NAMALWA (cell line): ENCODE measurements at places on chromosomes 4 and X.

DNA sequence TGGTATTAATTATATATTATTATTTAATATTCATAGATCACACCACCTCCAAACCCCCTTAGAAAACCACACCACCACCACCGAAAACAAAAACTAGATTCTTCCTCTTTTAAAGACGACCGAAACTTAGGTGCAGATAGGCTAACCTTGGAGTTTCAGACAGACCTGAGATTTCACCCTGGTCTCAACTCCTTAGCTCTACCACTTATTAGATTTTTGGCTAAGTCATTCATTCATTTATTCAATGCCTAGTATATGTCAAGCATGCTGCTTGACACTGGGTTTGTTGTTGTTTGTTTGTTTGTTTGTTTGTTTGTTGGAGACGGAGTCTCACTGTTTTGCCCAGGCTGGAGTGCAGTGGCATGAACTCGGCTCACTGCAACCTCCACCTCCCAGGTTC, 9.5 kb upstream of the BMP2K start:
- DNase-seq = no peak

GRCh38 chrX:100356351-100356896, 53.6 kb downstream of the PCDH19 start:
- no peak for DNase-seq

GRCh38 chr4:82284475-82284857, 89.3 kb downstream of the HNRNPD start:
- no peak for DNase-seq

DNA sequence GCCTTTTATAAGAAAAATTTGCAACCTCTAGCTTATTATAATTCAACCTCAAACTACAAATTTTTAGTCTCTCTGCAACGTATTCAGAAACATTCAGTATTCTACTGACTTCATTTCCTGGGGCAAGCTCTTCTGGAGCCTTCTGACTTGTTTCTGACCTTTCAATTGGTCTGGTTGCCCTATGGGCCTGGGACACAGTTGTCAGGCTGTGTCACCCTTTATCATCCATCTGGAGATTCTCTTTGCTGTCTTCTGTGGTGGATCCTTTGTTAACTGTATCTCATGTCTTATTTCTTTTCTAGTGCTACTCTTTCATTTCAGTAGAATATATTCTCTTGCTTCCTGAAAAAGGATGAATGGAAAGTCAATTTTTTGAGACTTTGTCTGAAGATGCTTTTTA, 55.1 kb upstream of the PGRMC2 start:
- no peak for DNase-seq

DNA sequence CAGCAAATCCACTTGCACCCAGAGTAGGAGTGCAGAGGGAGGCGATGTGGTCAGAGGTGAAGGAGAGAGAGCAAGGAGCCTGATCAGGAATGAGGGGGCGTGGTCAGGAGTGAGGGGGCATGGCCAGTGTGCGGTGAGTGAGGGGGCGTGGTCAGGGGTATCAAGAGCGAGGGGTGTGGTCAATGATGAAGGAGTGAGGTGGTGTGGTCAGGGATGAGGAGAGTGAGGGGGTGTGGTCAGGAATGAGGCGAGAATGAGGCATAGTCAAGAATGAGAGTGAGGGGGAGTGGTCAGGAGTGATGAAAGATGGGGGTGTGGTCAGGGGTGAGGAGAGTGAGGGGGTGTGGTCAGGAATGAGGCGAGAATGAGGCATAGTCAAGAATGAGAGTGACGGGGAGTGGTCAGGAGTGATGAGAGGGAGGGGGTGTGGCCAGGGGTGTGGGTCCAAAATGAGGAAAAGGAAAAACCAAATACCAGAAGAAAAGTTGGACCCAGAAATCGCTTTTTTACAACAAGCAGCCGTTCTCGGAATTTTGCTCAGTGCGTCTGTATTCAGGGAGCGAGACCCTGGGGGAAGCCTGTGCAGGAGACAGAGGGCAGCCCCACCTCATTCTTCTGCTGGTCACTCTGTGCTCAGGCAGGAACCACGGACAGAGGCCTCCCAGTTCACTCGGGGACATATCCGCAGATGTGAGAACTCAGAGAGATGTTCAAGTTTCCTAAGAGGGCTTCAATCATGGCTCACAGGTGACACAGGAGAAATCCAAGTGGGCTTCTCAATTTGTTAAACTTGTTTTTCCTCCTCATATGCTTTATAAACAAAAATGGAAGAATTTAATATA, 47.5 kb downstream of the MAGEA1 start:
- peak; percentile 74 for DNase-seq

GRCh38 chrX:81120936-81121371, 80.8 kb downstream of the HMGN5 start:
- peak; percentile 79 for DNase-seq

DNA sequence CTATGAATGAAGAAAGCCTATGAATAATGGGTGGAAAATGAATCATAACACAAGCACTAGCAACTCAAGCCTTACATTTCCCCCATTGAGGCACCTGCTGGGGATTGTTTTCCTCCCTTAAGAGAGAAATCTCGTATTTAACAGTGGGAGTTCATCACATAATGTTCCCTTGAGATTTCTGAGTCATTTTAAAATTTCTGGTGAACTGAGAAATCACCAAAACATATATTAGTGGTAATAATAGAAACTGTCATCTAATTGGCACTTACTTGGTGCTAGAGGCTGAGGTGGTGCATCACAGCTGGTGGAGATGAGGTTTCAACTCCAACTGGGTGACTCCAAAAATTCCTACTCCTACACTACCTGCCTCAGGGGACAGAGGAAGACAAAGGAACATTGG, 561.3 kb upstream of the LCORL start:
- DNase-seq = no peak

DNA sequence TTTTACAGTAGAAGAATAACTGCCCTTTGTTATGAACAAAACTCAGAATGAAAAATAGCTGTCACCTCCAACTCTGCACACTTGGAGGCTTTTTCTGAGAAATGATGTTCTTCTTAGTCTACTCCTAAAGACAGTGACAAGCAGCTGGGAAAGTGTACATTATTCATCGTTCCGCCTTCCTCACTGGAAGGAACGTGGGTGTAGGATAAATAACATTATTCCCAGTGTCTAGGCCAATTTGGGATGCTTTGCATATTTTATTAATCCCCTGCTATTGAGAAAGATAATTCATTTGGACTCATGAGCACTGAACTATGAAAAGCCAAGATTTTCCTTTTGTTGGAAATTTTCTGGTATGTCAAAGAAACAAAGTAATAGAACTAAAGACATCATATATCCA, 87.8 kb downstream of the VCX2 start:
- no peak for DNase-seq

- DNase-seq = no peak
These were observed 17.4 kb upstream of the AFAP1 start for GRCh38 chr4:7956934-7957656.

- DNase-seq = no peak
These were observed 79.9 kb downstream of the SLC9A6 start for GRCh38 chrX:136065044-136065671.

DNA sequence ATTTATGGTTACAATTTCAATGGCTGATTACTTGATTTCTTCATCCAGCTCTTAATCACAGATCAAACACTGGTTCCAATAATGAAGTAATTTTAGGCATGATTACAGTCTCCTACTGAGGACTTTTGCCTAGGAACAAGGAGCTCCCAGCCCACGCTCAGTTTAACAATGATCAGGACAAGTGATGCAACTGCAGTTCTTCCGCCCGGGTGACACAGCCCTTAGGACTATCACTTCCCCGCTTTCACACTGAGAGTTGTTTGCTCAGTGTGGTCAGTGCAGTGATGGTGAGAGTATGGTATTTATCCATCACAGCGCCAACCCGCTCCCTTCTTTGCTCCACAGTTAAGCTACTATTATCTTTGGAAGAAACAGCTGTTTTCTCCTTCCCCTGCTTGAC, 203.2 kb upstream of the MBNL3 start:
- no peak for DNase-seq

DNA sequence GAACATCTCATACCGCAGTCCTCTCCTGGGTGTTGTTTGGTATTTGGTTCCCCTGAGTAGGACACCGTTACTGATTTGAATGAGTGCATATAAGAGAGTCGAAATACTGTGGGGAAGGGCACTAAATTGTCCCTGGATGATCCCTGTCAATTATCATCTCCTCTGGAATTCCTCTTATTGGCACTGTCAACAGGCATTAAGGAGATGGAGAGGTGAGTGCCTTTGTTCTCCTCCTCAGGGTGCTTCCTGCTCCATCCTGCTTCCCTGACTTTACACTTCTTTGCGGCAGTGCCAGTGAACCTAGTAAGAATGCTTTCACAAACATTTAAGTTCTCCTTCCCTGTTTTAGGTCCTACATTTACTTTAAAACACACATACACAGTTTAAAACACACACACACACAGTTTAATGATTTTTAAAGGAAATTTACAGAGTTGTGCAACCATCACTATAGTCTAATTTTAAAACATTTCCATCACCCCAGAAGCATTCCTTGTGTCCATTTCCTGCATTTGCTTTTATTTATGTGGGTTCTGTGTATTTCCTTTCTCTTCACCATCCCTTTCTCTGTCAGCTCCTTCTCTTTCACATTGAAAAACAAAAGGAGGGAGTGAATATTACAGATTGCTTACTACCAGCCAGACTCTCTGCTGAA, 20.9 kb upstream of the ZRSR2 start:
- DNase-seq = no peak

DNA sequence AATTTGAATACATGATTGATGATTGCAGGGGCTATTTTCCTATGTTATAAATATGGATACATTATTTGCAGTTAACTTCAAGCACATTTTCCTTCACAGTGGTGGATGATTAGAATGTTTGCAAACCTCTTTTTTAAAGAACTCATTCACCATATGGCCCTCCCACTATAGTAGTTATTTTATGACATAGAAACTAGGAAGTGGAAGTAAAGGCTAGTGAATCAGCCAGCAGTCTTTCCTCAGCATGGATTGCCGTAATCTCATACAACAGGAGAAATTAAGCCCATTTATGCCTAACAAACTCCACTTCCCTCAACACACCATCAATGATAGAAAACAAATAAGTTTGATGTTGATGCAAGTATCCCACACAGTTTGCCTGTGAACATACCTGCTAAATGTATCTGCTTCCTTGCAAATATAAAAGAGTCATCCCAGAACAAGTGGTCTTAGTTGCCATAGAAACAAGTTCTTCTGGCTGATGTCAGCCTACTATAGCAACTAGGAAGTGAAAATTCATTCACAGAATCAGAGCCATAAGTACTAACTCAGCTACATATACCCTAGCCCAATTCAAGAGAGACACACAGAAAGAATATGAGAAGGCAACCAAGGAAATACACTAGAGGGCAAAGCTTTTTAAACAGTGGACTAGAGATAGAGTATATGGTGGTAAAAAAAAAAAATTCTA, 100.9 kb upstream of the RADX start:
- DNase-seq = no peak

GRCh38 chrX:22952010-22952409, 47.8 kb upstream of the DDX53 start:
- no peak for DNase-seq

GRCh38 chrX:30741545-30741944, 88.3 kb downstream of the GK start:
- DNase-seq = no peak

- no peak for DNase-seq
These were observed 256.4 kb upstream of the GRID2 start for GRCh38 chr4:92047209-92047875.

DNA sequence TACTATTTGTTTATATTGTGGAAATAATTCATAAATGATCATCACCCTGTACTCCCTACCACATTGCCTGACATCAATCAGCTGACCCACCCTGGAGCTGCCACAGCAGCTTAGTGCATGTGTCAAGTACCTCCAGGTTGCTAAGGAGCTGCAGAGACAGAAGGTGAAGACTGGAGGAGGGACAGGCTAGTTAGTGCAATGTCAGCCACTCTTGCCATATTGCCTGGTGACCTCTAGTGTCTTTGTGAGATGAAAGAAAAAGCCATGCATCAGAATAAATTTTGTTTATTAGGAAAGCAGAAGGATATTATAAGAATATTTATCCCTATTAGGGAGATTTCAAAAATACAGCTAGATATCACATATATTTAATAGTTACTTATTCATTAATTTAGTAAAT, 243.9 kb upstream of the FAT4 start:
- DNase-seq = no peak

- DNase-seq = peak; percentile 44
These were observed 2.4 kb downstream of the HADH start for GRCh38 chr4:107991945-107992630.

GRCh38 chr4:107719207-107719921, 670 bp downstream of the PAPSS1 start:
- peak; percentile 39 for DNase-seq

GRCh38 chr4:149835280-149835679, 19.6 kb upstream of the IQCM start:
- DNase-seq = no peak

GRCh38 chr4:89324671-89325070, 17.1 kb upstream of the GPRIN3 start:
- DNase-seq = peak; percentile 61

DNA sequence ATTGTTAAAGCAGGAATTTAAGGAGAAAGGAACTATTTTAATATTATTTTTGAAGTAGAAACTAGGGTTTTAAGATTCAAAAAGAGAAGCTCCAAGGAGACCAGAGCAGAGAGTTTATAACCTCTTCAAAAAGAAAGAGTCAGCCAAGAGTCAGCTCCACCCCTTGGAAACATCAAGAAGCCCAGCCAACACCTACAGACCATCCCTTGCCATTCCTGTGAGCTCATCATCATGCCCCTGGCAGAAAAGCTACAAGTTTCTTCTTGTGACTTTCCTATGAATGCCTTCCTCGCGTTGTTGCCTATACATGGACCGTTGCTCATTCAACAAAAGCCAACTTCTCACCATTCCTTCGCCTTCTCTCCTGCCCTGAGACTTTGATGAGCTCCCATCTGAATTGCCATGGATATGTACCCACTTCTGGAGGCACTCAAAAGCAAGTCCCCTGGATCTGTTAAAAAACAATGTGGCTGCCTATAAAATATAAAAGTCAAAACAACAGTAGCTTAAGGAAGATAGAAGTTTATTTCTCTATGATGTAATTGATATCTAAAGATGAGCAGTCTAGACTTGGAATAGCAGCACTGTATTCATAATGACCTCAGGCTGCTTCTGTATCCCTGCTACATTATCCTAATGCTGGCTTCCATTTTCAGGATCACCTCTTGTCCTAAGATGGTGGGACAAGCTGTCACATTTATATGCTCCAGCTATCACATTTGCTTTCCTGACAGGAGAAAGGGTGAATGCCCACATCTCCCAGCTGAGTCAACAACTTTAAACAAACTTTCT, 20.3 kb downstream of the PLRG1 start:
- no peak for DNase-seq

DNA sequence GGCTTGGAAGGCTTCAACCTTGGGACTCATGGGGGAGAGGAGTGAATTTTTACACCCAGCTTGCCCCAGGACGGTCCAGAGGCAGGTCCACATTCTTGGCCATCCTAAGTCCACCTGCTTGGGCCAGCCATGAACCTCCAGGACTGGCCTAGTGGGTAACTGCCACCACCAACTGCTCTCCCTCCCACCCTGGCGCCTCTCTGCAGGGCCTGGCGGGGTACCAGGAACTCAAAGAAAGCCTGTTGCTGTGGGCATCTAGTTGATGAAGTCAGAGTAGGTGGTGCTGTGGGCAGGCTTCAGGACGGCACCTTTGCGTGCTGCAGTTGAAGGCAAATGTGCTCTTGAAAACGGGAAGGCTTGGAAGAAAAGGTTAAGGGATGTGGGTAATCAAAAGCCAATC, 12.0 kb downstream of the BCOR start:
- no peak for DNase-seq
